ENCODE measurements at places on chromosomes 16 and 17. TPM values are rescaled to one million over a fixed set of nuclear protein-coding genes. Genes with fewer than 3 reads are reported as not detected.

DNA sequence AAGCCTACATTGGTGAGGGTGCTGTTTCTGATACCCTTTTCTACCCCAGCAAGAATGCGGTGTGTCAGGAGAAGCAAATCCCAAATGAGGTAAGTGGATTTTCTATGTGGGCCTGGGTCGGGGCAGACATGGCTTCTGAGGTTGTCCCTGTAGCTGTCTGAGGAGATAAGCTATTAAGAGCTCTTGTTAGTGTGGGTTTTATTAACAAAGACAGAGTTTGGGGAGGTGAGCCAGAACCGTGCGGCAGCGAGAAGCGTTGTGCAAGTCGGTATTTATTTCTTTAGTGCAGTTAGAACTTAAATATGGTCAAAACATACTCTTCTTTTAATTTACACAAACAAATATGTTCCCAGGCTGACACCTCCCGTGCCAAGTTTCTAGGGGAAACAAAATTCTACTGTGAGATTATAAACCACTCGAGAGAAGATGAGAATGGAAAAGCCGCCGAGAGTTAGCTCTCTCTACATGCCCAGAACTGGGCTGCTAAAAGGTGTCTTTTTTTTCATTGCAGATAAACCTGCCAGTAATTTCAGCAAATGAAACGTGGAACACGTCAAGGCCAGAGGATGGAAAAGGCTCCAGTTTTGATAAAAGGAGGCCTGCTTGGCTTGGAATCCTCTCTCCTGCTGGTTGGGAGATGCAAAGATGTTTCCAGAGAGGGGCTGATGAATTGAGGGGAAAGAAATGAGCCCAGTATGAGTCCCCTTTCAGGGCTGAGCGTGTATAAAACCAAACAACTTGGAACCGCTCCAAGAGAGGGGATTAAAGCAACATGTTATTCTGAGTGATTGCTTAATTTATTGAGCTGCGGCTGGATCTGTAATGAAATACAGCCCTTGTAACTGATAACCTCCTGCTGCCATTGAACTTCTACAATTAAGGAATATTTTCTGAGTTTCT lies 254.6 kb downstream of the MRTFB start:
- DNase-seq = peak; percentile 95

The RCVRN gene
- total RNA-seq = not detected

The KRT222 gene
- total RNA-seq = not detected

- DNase-seq = peak; percentile 62
Observed at GRCh38 chr16:73095885-73096421, 48.0 kb upstream of the ZFHX3 start.

DNA sequence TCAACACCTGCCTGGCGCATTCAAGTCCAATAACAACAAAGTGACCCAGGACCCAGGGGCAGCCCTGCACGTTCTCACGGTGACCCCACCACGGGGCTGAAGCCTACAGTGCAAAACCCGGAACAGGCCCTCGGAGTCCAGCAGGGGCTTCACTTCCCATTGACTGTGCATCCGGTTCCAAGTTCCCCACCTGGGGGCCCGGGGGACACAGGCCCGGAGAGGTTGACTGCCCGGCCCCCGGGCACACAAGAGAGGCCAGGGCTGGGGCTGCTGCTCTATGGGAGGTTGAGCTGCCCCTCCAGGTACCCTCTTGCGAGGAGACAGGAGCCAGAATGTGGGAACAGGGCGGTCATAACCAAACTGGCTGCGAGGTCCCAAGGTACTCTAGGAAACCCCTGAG lies 31.3 kb downstream of the ENGASE start:
- no peak for DNase-seq

The GDPD3 gene
- 2.5 TPM for total RNA-seq

The CSH2 gene
- total RNA-seq = not detected

The HSF4 gene
- total RNA-seq = 13.9 TPM

DNA sequence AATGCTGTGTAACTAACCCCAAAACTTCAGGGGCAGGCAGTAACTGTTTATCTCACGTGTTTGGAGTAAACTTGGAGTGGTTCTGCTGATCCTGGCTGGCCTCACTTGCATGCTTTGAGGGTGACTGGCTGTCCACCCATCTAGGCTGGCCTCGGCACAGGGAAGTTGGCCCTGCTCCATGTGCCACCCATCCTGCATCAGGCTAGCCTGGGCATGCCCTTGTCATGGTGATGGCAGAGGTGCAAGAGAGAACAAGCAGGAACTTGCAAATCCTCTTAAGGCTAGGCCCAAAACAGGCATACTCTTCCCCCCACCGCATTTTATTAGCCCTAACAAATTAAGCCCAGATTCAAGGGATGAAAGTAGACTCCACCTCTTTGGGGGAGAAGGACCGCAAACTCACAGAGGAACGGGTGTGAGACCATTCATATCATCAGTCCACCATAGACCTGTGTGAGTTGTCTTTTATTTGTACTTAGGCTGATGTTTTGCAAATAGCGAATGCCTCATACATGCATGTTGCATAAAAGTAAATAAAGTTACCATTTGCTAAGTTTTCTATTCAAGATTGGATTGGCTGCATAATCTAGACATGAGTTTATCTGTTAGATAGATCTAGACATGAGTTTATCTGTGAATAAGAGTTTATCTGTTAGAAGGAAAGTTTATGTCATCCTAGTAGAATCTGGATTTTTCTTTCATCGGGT lies 221.0 kb downstream of the CCDC182 start:
- no peak for DNase-seq

DNA sequence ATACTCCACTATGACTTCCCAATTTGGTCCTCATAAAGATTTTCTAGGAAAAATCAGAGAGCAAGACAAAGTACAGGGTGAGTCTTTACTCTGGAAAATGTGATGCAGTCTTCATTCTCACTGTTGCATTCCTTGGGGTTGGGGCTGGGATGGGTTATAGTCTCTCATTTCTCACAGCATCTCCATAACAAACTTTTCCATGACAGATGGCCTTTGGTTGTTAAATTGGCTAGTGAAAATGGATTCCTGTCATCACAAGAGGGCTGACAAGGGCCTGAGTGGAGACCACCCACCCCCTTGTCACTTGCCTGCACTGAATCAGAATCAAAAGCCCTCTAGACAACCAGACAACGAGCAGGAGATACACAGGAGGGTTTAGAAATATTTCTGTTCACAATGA lies 174.6 kb downstream of the AATF start:
- DNase-seq = no peak

The C17orf67 gene
- total RNA-seq = 2.7 TPM

GRCh38 chr16:30470170-30470512 lies 2.4 kb upstream of the ITGAL start:
- DNase-seq = no peak

- no peak for DNase-seq
Observed at GRCh38 chr17:56549501-56549900, 44.0 kb upstream of the NOG start.

The ABAT gene
- 6.9 TPM for total RNA-seq

DNA sequence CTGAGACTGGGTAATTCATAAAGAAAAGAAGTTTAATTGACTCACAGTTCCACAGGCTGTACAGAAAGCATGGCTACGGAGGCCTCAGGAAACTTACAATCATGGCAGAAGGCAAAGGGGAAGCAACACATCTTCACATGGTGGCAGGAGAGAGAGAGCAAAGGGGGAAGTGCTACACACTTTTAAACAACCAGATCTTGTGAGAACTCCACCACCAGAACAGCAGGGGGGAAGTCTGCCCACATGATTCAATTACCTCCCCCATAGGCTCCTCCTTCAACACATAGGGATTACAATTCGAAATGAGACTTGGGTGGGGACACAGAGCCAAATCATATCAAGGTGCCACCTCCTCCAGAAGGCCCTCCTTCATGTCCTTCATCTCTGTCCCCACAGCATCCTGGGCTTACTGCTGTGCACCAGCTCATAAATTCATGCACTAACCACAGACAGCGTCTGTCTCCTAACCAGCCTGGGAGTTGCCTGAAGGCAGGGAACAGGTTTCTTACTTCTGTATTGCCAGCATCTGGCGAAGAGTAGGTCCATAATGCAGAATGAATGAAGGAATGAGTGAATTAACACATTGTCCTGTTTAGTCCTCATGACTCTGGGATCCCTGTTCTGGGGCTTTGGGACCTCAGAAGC lies 74.4 kb downstream of the WSB1 start:
- DNase-seq = peak; percentile 45

DNA sequence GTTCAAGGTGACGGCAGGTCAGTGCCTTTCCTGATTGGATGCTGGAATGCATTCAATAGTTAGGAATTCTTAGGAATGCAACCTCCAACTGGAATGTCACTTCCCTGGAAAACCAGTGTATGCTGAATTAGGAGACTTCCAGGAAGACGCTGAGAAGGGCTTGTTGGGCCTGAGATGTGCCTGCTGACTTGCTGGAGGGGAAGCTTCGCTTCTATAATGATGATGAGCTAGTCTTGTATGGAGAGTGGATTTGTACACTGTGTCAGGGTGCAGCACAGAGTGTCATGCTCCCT lies 45.6 kb downstream of the SMPD3 start:
- DNase-seq = no peak

The NXN gene
- 6.0 TPM for total RNA-seq

GRCh38 chr17:65037157-65037556 lies 19.4 kb downstream of the GNA13 start:
- DNase-seq = no peak

DNA sequence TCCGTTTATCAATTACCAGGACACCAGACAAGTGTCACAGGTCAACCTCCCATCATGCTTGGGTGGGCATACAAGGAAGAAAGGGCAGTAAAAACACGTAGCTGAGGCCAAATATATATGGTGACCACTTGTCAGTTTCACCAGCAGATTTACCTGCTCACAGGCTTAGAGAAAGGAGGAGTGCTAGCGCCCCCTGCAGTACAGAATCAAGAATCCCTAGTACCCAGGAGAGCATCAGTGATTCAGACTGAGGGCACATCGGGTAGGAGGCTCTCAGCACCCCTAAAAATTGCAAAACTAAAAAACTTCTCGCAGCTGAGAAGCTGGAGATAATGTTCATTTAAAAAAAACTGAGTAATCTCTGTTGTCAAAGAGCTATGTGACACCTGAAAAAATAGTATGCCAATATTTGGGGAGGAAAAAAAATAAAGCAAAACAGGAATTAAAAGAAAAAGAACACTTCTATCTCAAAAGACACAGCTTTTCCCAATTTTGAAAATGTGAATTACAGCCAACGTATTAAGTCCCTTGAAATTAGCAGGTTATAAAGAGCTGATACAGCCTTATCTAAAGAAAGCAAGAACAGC lies 21.2 kb upstream of the MON1B start:
- DNase-seq = peak; percentile 59

The TAC4 gene
- total RNA-seq = not detected

DNA sequence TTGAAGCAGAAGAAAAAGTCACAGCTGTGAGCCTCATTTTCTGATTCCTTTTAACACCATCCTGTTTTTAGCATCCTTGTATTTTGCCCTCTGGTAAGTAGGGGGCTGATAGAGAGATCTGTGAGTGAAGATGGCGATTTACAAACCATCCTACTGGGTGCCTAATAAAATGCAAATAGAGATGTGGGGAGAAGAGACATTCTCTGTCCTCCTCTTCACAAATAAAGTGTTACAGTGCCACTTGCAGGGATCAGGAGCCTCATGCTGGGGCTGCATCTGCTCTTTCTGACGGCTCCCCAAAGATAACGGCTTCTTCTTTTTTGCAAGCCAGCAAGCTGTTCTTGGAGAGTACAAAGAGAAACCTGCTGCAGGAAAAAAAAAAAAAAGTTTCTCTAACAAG lies 418.6 kb downstream of the TOX3 start:
- DNase-seq = no peak

GRCh38 chr16:50037662-50038220 lies 12.7 kb downstream of the CNEP1R1 start:
- DNase-seq = peak; percentile 55

Data from A673 (cell line).